HuH-7 (cell line): ENCODE measurements at places on chromosomes 4 and X.

- DNase-seq: no peak
Observed at GRCh38 chr4:5052204-5052702, 973 bp downstream of the STK32B start.

- DNase-seq: no peak
Observed at GRCh38 chrX:130413415-130413814, 11.6 kb downstream of the RBMX2 start.

DNA sequence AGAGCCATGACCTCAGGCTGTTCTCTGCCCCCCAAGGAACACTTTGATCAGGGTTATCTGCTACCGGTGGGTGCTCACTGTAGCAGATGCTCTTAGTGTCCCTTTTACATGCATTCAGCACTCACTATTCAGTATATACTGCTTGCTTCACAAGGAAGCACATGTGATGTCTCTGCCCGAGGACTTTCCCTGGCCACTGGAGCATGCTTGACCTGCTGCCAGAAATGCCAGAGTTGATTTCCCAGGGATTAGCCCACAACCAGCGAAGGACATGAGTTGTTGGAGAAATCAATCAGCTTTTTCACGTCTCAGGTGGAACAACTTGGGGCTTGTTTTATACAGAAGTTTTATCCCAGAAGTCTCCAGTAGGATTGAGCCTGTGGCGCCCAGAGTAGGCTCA lies 51.2 kb upstream of the RPS6KA3 start:
- DNase-seq: no peak

GRCh38 chr4:78426972-78427371 lies 124.6 kb upstream of the ANXA3 start:
- DNase-seq: no peak

- no peak for DNase-seq
Observed at GRCh38 chrX:109856974-109857373, 123.9 kb upstream of the ACSL4 start.

GRCh38 chrX:54043541-54044125 lies 640 bp downstream of the PHF8 start:
- DNase-seq: no peak

DNA sequence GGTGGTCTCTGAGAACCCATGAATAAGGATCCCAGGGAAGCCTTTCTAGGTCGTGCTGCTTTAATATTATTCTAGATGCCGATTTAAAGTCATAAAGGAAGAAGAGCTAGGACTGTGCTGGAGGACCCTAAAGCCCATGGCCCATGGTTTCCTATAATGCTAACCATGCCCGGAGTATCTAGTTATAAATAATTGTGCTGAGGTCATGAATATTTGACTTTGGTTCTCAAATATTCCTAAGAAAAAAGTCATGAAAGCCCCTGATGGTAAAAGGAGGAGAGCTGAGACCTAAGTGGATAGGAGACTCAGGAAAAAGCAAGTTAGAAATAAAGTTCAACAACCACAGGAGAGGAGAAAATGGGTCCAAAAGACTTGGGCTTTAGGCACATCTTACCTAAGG lies 132.0 kb downstream of the TBL1X start:
- no peak for DNase-seq

DNA sequence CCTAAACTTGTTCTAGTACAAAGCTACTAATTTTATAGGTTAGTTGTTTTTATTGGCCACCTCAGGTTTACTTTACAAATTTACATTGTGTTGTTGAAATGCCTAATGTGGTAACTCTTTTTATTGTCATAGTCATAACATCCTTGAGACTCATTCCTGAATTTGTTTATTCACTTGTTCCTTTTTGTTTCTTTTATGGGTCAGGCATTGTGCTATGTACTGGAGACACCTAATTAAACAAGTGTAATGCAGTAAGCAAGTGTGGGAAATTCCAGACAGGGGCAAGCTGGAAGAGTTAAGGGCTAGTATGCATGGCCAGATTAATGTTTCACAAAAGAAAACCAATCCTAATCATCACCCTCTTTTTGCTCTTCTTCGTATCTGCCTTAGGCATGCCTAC lies 30.5 kb upstream of the TTC29 start:
- no peak for DNase-seq

- DNase-seq: no peak
Observed at GRCh38 chrX:39853417-39854030, 244.2 kb downstream of the BCOR start.

DNA sequence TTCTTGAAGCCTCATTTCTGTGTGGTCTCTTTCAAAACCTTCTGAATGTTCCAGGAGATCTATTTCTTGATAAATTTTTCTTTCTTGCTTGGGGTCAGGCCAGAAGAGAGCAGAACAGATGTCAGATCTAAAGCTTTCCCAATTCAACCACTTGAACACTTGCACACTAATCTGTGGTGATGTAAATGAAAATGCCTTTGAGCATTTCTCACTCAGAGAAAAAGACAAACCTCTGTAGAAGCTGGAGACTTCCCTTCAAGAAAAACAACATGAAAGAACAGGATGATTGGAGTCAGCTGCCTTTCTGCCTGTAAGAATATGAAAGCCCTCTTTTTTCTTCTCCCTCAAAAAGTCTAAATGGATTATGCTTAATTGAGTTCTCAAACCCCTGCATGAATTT lies 11.2 kb downstream of the IGFBP7 start:
- no peak for DNase-seq

DNA sequence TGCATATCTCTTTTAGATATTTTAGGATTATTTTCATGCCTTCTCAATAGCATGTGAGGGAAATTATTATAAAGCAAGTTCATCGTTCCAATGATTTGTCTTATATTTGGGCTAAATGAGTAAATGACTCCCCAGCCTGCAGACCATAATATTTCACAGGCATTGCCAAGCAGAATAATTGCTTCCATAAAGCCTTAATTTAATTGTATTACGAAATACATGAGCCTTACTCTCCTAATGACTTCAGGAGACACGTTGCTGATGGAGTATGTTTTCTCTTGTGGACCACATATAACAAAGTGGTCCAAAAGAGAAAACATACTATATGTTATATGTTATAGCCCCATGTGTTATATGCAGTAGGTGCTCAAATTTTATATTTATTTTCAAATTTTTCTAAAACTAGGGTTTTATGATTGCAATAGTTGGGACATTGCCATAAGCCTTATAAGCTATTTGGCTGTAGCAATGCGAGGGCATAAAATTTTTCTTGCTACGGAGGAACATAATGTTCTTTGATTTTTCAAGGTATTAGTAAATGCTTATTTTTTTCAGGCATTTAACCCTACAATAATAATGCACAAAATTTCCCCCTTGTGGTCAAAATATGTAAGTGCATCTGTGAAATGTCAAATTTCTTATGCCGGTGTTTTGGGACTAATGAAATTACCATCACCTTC lies 26.2 kb upstream of the TMPRSS11D start:
- DNase-seq: no peak

GRCh38 chr4:70239884-70240591 lies 2.4 kb upstream of the CSN3 start:
- DNase-seq: no peak

- DNase-seq: no peak
Observed at GRCh38 chr4:153060196-153060595, 124.1 kb downstream of the FHDC1 start.

- peak; percentile 60 for DNase-seq
Observed at GRCh38 chrX:136880452-136881013, at the start of gene RBMX. TSS of gene RBMX (minus strand) at chrX:136880725. CDS start at chrX:136879427, 1,298 bp downstream.

DNA sequence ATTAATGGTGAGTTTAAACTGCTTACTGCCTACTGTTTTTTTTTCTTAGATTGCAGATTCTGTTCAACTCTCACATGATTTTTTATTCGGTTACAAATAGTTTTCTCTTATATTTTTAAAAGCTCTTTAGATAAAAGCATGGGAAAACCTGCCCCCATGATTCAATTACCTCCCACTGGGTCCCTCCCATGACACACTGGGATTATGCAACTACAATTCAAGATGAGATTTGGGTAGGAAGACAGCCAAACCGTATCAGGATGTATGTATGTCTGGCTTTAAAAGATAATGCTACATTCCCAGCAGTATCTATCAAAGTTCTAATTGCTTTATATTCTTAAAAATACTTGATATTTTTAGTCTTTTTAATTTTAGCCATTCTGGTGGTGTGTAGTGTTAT lies 131.5 kb downstream of the JADE1 start:
- no peak for DNase-seq

GRCh38 chr4:79022529-79022928 lies 83.3 kb upstream of the PAQR3 start:
- no peak for DNase-seq
